Activated CD8-positive, alpha-beta T cell treated with anti-CD3 and anti-CD28 coated beads, Interleukin-2, amount 10 ng/mL, durations not matched to agents 7 days and 5 days (primary cell): ENCODE measurements at places on chromosomes 7 and 10. TPM values are rescaled to one million over a fixed set of nuclear protein-coding genes. Genes with fewer than 3 reads are reported as not detected.

The TUBB8 gene
- total RNA-seq: not detected

The FOXP2 gene
- not detected for total RNA-seq

The PSMA2 gene
- 131 TPM for total RNA-seq

The HMX2 gene
- total RNA-seq: not detected

The MYOF gene
- total RNA-seq: 0.39 TPM

The ORC5 gene
- 24.8 TPM for total RNA-seq

The PLA2G12B gene
- total RNA-seq: not detected

The EDRF1 gene
- total RNA-seq: 34.1 TPM

The FAM25A gene
- not detected for total RNA-seq

The FGL2 gene
- 1.6 TPM for total RNA-seq

The SHOC2 gene
- total RNA-seq: 40.0 TPM

The SRRM3 gene
- not detected for total RNA-seq

The SMO gene
- not detected for total RNA-seq

The LRIT1 gene
- not detected for total RNA-seq

The PIP gene
- total RNA-seq: not detected

The PIK3AP1 gene
- total RNA-seq: 6.2 TPM

The SKIDA1 gene
- 0.11 TPM for total RNA-seq

The SDK1 gene
- total RNA-seq: 0.03 TPM

The CUBN gene
- 0.68 TPM for total RNA-seq

The WDR86 gene
- 0.32 TPM for total RNA-seq

The TMEM178B gene
- 0.10 TPM for total RNA-seq

The RADIL gene
- 0.82 TPM for total RNA-seq

The VPS26A gene
- total RNA-seq: 61.9 TPM

The GPR37 gene
- not detected for total RNA-seq

The HKDC1 gene
- total RNA-seq: 1.8 TPM

The ARHGEF5 gene
- 8.2 TPM for total RNA-seq

The CFAP70 gene
- total RNA-seq: 0.40 TPM

The MPP7 gene
- total RNA-seq: 13.5 TPM

The GLUD1 gene
- total RNA-seq: 94.7 TPM

The PAX4 gene
- not detected for total RNA-seq

The OPN1SW gene
- not detected for total RNA-seq

The ACSM6 gene
- not detected for total RNA-seq

The NAT16 gene
- not detected for total RNA-seq

The PON3 gene
- not detected for total RNA-seq

The HECTD2 gene
- 2.0 TPM for total RNA-seq

The LRRD1 gene
- total RNA-seq: 0.13 TPM

The MYL10 gene
- not detected for total RNA-seq

The BICC1 gene
- total RNA-seq: not detected

The OR6V1 gene
- not detected for total RNA-seq

The HTR5A gene
- not detected for total RNA-seq

The MEOX2 gene
- not detected for total RNA-seq

The HOXA10 gene
- total RNA-seq: not detected

The ASB10 gene
- total RNA-seq: not detected

The TRIL gene
- not detected for total RNA-seq

The CNPY1 gene
- total RNA-seq: not detected

The GDF2 gene
- total RNA-seq: not detected

The CPED1 gene
- not detected for total RNA-seq

The STEAP1B gene
- total RNA-seq: not detected

The AGBL3 gene
- 3.6 TPM for total RNA-seq

The BAZ1B gene
- total RNA-seq: 112 TPM
